Fibroblast of villous mesenchyme (primary cell): ENCODE measurements at places on chromosomes 2 and 18.

DNA sequence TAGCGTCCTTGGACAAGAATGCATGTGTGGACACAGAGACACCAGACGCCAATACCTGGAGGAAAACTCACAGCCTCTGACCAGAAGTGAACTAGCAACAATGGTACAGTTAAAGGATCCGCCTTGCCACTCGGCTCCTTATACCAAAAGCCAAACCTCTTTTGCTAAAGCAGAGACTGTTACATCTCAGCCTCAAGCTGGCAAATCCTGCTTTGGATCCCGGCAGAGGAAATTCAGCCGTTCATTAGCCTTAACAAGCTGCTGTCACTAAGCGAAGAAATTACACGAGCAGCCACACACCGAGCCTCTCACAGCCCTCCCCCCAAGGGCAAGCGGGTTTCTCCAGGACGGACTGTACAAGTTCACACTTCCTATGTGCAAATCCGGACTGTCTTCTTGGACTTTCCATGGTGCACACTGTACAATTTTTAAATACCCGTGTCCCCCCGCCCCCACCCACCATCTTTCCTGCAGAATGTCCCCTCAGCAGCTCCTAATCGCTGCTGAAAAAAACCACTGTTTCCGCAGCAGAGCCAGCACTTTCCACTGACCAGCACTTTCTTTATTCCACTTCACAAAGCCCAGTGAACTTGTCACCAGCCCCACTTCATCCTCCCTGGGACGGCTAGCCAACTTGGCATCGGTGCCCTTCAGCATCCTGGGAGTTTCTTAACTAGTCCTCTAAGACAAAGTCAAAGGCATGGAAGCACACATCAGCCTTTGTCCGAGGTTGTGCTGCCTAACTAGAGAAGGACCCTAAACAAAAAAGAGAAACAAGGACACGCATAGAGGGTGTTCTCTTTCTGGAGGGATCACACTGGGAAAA is 1.5 kb downstream of the KLF7 start:
- DNase-seq: peak; percentile 52

GRCh38 chr18:54169431-54170403 is 54.8 kb downstream of the MBD2 start:
- DNase-seq: no peak

GRCh38 chr2:63962186-63962585 is 57.0 kb downstream of the VPS54 start:
- DNase-seq: no peak

GRCh38 chr18:69900941-69901340 is 46.7 kb downstream of the CD226 start:
- no peak for DNase-seq

DNA sequence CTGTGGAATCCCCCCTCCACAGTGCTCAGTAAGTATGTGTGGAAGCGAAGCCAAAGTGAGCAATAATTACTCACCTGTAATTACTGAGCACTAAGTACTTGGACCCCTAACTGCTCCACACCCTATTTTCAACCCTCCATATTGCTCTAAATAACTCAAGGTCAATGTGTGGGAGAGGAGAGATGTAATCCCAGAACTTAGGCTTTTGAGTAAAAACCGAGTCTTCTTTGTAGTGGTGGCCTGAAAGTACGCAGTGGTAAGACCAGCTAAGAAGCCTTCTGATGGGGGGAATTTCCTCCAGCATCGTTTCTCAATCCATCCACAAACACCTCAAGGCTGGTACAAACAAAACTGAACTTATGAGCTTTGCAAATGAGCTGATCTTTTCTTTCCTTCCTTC is 551.6 kb downstream of the ZEB2 start:
- no peak for DNase-seq

- peak; percentile 1 for DNase-seq
Measured at GRCh38 chr18:51666763-51667191, 469.3 kb upstream of the MEX3C start.

- DNase-seq: peak; percentile 95
Measured at GRCh38 chr2:120825370-120826259, 89.9 kb downstream of the GLI2 start.

DNA sequence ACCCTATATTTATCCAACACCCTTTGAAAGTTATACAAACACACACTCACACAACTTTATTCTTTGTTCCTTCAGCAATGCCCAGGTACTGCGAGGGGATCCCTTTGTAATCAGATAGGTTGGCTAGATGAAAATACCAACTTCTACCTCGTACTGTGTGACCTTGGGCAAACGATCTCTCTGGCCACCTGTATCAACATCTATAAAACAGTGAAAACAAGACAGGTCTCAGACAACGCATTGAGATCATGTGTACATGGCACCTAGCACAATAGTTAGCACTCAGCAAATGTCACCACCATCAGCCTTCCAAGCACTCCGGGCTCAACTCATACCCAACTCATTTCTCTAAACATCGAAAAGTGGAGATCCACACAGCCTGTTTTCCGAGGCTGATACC is 118.4 kb upstream of the PPP1CB start:
- DNase-seq: no peak

- DNase-seq: peak; percentile 77
Measured at GRCh38 chr2:27723372-27724144, 48.0 kb upstream of the MRPL33 start.

GRCh38 chr2:202149155-202149762 is 76.2 kb downstream of the KIAA2012 start:
- DNase-seq: peak; percentile 63

- no peak for DNase-seq
Measured at GRCh38 chr2:58479535-58480140, 238.5 kb upstream of the FANCL start.

DNA sequence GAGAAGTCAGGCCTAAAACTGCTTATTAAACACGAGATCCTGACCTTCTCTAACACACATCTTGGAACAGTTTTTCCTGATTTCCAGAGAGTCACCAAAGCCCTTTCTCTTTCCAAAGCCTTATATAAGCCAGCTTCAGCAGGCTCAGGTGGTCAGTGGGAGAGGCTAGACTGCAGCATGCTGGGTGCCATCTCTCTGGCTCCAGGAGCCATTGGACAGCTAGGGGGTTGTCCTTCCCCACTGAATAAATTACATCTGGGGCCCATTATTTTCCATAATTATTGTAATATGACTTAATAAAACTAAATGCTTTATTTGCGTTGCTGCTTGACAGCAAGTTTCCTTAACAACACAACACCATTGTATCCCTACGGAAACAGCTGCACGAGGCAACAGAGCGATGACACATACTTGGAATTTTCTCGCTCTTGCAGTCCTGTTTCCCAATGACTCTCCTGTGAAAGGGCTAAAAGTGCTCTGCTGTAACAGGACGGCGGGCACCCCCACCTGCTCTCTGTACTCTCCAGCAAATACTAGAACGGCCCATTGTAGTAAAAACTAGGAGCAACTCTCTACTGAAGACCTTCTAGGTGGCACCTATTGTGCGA is 160.6 kb downstream of the RNF144A start:
- no peak for DNase-seq

- DNase-seq: no peak
Measured at GRCh38 chr2:104901037-104901881, 47.3 kb downstream of the POU3F3 start.

DNA sequence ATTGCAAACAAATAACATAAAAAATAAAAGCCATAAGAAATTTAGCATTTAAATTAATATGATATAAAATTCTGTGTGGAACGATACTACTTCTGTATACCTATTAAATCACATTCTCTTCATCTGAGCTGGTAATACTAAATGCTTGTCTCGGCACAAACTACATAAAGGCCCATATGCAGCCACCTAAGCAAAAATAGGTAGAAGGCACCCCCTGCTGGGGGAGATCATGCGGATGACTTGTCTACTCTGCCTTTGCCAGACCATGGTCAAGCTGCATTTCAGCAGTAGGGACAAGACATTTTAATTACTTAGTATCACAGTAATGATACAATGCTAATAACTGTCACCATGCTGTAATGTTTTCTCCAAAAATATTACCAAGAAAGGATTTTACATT is 108.0 kb downstream of the CDH19 start:
- peak; percentile 2 for DNase-seq

DNA sequence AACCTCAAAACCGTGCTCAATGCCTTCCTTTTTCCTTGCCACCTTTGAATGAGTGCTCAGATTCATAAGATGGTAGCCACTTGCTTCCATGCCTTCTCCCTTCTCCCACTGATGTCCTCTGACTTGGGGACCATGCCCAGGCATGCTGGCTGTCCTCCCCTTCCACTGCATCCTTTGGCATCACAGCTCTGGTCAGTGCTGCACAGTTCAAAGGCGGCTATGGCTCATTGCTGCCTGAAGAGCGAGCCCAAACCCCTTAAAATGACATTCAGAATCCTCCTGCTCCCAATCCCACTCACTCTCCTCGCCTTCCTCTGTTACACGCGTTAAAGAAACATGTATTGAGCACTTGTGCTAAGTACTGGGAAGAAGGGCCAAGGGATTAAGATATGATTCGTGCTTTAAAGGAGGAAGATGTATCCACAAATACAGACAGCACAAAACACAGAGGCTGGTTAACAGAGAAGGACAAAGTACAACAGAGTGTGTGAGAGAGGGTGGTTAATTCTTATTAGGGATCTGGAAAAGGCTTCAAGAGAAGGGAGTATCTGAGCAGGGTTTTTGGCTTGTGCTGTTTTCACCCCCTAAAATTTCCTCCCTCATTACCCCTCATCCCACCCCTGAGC is 81.8 kb downstream of the CERKL start:
- no peak for DNase-seq

DNA sequence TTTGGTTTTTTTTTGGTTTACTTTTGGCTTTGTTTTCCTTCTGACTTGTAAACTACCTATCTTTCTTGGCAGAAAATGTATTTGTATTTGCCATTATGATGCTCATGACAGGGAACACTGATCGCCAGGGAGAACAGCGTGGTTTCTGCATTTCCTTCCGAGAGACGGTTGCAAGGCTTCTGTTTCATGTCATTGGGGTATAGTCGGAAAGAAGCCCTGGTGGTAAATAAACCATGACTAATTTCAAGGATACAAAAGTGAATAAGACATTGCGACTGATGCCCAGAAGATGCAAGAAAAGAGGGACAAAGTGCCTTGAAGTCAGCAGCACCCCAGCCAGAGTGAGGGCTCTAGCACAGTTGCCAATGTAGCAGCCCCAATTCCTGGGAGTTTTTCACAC is 4.2 kb upstream of the CAPN14 start:
- no peak for DNase-seq

GRCh38 chr2:181818840-181819239 is 72.7 kb upstream of the ITPRID2 start:
- no peak for DNase-seq

GRCh38 chr2:175552902-175553301 is 371.4 kb upstream of the ATP5MC3 start:
- DNase-seq: no peak

GRCh38 chr2:168432565-168433186 is 23.4 kb upstream of the CERS6 start:
- DNase-seq: no peak

GRCh38 chr18:54506516-54507261 is 84.4 kb upstream of the DYNAP start:
- DNase-seq: no peak

DNA sequence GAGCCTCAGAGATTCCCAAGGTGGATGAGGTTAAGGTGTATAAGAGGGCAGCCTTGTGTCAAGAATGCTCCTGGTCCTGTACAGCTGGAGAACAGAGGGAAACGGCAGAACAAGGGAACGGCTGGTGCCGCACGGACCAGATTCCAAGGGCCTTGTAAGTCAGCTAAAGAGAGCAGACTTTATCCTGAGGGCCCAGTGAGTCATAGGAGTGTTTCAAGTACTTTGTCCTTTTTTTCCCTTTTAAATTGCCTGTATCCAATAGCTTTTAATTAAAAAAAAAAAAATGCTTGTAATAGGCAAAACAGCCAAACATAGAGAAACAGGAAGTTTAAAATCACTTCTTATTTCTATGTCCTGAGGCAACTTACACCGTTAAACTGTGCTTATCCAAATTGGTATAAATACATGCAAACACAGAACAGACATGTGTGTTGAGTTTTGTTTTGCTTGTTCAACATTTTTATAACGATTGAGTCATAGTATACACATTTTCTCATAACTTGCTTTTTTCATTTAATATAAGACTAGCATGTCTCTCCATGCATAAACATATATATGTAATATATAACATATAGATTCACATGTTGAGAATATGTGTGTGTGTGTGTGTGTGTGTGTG is 42.1 kb upstream of the EVA1A start:
- peak; percentile 78 for DNase-seq

- no peak for DNase-seq
Measured at GRCh38 chr2:200781616-200782015, 30.1 kb upstream of the BZW1 start.

- DNase-seq: no peak
Measured at GRCh38 chr18:79647307-79647706, 32.3 kb upstream of the CTDP1 start.

DNA sequence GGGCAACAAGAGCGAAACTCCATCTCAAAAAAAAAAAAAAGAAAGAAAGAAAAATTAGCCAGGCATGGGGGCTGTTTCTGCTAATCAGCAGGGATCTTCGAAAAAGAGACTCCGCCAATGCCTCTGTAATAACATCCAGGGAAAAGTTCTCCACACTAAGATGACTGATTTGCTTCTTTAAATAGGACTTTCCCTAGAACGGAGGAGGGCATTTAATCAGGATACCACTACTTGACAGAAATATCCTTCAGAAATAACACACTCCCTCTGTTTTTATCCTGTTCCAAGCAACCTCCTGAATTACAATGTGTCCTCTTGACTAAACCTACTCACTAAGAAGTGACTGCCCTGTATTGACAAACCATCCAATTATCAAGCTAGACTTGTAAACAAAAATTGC is 21.7 kb downstream of the REV1 start:
- DNase-seq: no peak

- no peak for DNase-seq
Measured at GRCh38 chr2:17540813-17541530, 476 bp downstream of the VSNL1 start.

GRCh38 chr2:234771980-234772732 is 179.7 kb upstream of the SH3BP4 start:
- peak; percentile 78 for DNase-seq

GRCh38 chr18:9095297-9096006 is 7.0 kb upstream of the NDUFV2 start:
- peak; percentile 42 for DNase-seq

DNA sequence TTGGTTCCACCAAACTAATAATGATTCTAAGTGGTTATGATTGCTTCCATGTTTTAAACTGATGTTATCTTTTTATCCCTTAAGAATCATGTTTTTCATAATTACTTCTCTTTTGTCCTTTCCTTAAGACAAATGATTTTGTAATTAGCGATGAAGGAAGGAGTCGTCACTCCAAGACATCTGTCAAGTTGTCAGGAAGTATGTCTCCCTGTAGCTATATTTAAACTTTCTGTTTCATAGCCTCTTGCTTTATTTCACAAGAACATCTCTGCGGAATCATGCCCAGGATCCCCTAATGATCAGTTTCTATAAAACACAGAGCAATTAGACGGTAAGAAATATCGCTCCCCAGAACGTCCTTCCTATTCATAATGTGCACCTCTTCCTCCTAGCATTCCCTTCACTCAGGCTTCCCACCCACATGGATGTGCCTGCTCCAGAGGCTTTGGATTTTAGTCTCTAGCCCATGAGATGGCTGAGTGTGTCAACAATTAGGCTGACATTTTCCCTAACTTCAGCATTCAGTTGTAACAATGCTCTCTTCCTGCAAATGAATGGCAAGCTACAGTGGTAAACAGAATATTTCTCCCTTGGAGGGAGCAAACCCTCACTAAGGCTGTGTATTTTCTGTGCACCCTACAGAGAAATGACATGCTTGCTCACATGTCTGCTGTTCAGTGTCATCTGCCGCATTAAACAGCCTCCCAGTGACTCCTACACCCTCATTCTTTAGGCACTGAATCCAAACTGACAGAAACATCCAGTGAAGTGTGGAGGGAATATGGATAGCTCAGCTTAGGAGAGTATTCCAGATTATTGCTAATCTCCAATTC is 879.6 kb upstream of the CELF4 start:
- no peak for DNase-seq

- DNase-seq: peak; percentile 69
Measured at GRCh38 chr18:3594760-3595368, 144.9 kb downstream of the TGIF1 start.
